ENCODE measurements at places on chromosomes 7 and 10.

GRCh38 chr7:19491821-19492452, 216.9 kb downstream of the POLR1F start:
- no peak for DNase-seq

- DNase-seq: no peak
Measured at GRCh38 chr10:121450247-121450646, 148.0 kb downstream of the FGFR2 start.

DNA sequence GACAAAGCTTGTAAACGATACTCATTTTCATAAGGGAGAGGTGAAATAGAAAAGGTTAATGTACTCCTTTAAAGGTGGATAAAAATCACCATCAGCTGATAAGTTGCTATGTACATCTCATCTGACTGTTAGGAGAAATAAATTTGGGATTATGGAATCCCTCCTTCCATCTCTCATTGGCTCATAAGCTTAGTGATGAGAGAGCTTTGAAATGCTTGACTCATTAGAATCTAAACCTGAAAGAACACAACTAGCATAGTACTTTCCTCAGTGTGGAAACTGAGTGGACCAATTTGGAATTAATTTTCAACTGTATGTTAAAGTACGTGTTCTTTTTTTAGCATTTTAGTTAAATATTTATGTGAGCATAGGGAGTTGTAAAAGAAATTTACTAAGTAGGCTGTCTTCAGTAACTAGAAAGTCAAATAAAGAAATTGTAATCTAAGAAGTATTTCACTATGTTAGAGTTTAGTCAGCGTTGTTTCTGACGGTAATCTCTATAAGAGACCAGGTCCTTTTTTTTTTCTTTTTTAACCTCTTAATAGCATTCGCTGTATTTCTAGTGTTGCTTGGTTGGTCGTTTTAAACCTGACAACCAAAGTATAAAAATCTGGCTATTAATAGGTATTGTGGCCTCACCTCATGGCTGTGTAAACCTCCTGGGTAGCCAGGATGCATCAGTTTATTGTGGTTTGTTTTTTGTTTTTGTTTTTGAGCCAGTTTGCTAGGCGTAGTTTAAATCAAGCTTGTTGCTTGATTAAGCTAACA, 34.4 kb downstream of the FHIP2A start:
- no peak for DNase-seq

GRCh38 chr7:11191574-11192220, 218.0 kb downstream of the PHF14 start:
- DNase-seq: no peak

Measured in NCI-H187 (cell line).